ENCODE measurements at places on chromosomes 1 and 21.

GRCh38 chr1:27383039-27383605 lies at the start of gene CD164L2:
Gene CD164L2 (minus strand): TSS chr1:27383333. CDS start chr1:27383239, 94 bp downstream.
- no peak for DNase-seq

DNA sequence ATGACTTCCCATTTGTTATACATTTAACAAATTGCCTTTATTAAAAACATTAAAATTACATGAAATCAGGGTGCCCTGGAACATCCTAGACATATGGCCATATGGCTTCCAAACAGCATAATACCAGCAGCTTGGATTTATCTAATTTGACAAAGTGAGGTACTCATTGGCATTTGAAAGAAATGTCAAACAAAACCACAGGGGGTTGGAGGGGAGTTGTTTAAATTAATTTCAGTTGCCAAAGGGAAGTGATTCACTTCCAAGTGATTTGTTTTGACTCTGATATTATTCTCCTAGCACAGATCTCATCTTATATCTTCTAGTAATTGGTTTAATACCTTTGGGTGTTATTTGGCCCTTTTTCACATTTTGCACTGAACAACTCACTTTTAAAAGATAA lies 24.5 kb upstream of the POU2F1 start:
- no peak for DNase-seq

- no peak for DNase-seq
These were observed 308.2 kb downstream of the BRINP3 start for GRCh38 chr1:190169311-190170067.

DNA sequence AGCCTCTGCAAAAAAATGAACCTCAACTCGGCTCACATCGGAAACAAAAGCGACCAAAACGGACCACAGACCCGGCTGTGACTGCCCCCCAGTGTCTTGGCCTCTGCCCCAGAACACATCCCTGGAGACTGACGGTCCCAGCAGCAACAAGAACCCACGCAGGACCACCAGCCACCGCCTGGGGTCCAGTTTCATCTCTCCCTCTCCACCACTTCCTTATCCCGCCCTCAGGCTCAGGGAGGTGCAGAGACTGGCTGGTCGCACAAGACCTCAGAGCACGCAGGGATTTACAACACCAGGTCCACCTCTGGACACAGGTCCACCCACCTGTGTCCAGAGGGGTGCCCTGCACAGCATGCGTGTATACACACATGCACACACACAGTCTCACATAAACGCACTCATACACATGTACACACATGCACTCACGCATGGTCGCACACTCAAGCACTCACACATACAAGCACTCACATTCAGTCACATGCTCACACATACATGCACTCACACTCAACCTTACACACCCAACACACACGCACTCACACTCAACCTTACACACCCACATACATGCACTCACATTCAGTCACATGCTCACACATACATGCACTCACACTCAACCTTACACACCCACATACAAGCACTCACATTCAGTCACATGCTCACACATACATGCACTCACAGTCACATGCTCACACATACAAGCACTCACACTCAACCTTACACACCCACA lies 18.6 kb upstream of the TMEM52 start:
- DNase-seq: no peak

DNA sequence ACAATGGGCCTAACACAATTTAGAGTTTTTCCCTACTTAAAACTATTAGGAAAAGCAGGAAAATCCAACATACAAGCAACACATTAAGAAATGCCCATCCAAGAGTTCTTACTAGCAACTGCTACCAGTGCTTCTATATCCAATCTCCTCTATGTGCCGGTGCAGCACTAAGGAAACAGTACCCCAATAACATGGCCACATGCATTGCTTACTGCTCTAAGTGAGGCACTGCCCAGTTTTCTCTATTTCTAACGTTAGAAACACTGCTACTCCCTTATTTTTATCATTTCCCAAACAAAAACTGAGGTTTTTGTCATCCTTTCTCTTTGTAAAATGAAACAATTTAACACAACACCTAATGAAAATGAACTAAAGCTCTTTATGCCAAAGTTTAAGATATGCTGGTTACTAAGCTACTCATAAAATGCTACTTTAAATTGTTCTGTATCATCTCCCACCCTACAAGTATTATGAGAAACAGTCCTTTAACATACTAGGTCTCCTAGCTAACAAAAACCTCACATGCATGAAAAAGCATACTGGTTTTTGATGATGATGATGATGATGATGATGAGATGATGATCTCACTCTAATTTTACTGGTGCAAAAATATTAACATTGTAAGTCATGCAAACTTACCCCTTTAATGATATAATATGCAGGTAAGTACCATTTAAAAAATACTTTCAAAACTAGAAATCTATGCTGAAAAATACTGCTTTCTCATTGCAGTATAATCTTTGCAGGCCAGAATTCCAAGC lies 90.7 kb upstream of the TTC39A start:
- DNase-seq: no peak

DNA sequence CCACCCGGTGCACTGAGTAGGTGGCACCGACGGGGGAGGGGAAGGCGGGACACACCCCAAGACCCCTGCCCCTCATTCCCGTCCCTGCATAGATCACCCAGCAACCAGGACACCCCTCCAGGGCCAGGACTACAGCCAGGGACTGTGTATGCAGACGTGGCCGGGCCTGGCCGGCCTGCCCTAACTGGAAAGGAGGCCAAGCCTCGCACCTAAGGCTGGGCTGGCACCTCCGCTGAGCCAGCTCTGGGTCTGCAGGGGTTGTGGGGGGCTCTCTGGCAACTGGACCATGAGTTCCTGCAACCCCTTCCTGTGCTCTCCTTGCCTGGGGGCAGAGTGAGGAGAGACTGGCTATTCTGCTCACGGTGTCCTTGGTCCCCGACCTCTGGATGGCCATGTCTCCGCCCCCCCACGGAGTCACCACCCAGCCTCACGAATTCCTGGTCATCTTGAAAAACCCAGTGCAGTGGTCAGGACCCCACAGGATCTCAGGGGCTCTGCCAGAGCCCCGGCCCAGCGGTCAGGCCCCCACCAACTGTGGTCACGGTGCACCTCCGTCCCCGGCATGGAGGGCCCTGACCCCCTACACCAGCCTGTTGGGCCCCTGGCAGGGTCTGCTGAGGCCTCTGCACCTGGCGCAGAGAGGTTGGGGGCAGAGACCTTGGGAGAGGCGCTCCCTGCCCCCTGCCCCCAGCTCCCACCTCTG lies 1.1 kb upstream of the FNDC10 start:
- DNase-seq: no peak

- no peak for DNase-seq
These were observed 507.2 kb downstream of the LTN1 start for GRCh38 chr21:28485301-28486022.
